Thymus (tissue), 14 donors: ENCODE measurements at places on chromosomes 3 and 15. TPM values are rescaled to one million over a fixed set of nuclear protein-coding genes. Genes with fewer than 3 reads are reported as not detected.

The SUCNR1 gene
- total RNA-seq = 1.1 TPM

The HDC gene
- 1.1 TPM for total RNA-seq

The SLC9C1 gene
- total RNA-seq = 0.94 TPM

The TERC gene
- 136 TPM for total RNA-seq

The TRAT1 gene
- total RNA-seq = 125 TPM
